ENCODE measurements at places on chromosomes 3 and 15.
A peak's percentile ranks its signal among the peaks of the same experiment; 100 is the strongest.

DNA sequence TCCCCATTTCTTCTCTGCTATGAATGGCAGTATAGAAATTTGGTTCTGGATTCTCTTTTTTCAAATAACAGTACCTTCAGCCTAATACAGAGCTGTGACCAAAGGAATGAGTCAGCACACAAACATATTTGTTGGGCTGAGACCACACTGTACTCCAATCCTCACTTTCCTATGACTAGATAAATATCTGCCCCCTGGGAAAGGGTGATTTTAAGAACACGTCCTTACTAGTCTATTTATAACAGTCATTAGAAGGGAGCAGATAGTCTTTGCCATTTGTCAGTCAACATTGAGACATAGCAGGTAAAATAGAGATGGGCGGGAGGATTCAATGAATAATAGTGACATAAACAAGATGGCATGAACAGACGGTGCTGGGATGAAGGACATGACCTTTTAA lies 461.3 kb downstream of the MCTP2 start:
- DNase-seq = no peak

- DNase-seq = peak; percentile 10
Observed at GRCh38 chr3:68876112-68876713, 56.1 kb downstream of the TAFA4 start.

- DNase-seq = no peak
Observed at GRCh38 chr3:132522353-132522752, 74.7 kb upstream of the ACKR4 start.

- DNase-seq = no peak
Observed at GRCh38 chr15:57171426-57171825, 204.9 kb upstream of the CGNL1 start.

GRCh38 chr15:76752549-76752948 lies 152.6 kb downstream of the SCAPER start:
- no peak for DNase-seq

GRCh38 chr3:72224804-72225509 lies 440.0 kb upstream of the PROK2 start:
- DNase-seq = no peak

GRCh38 chr3:118593277-118593670 lies 441.4 kb downstream of the IGSF11 start:
- no peak for DNase-seq

DNA sequence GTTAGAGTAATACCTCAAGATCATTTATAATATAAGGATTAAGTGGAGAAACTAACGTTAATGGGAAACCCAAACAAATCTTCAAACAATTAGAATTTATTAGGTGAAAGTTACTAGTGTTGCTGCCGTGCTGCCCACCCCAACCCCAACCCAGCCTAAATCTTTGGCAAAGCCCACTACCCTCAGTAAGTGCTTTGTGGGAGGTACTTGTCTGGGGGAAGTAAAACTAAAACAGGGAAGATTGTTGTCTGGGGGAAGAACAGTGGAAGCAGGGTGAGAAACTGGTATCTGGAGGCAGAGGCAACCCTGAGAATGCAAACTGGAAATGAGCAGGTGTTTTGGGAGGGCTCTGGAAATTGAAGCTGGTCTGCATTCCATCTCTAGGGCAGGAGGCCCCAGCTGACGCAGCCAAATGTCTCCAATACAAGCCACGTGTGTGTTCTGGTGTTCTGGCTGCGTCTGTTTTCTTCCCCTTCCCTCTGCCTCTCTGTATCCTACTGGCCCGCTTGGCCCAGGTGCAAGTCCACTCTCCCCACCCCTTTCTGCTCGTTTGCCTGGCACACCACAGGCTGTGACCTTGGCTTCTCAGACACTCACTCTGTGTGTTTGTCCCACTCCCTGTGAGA lies 32.7 kb downstream of the FEM1B start:
- no peak for DNase-seq

GRCh38 chr3:20007960-20008359 lies 4.1 kb downstream of the PP2D1 start:
- DNase-seq = no peak

GRCh38 chr3:12405432-12406272 lies 78.6 kb upstream of the TSEN2 start:
- DNase-seq = peak; percentile 48

- DNase-seq = no peak
Observed at GRCh38 chr15:27705056-27705455, 394.1 kb downstream of the OCA2 start.

- no peak for DNase-seq
Observed at GRCh38 chr3:172530101-172530561, 6.9 kb upstream of the TNFSF10 start.

GRCh38 chr3:54014067-54014466 lies 108.3 kb upstream of the CACNA2D3 start:
- no peak for DNase-seq

DNA sequence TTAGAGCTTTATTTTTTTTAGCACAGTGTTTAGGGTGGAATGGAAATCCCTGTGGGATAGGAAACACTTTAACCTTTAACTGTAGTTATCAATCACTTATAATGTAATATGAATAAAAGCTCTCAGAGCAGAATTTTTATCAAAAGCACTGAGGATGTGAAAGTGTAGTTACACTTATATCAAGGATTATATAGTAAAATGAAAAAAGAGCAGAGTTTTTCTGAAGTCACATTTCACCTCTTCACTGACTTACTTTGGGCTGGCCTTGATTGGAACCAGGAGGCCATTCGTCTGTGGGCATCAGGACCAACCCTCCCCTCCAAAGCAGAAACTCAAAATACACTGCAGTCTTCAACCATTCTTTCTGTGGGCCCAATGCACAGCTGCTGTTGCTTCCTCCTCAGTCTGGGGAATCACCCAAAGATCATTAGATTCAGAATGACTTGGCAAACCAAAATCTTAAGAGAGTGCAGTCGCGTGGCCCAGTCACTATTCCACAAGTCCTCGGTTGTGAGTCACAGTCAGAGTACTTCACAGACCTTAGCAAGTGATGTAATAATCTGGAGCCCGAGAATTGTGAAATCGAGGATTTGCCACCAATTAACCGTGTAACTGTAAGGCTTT lies 132.6 kb upstream of the COL8A1 start:
- DNase-seq = peak; percentile 59

GRCh38 chr15:39736412-39737195 lies 46.0 kb downstream of the FSIP1 start:
- no peak for DNase-seq

GRCh38 chr3:36729204-36730056 lies 34.9 kb downstream of the DCLK3 start:
- no peak for DNase-seq

- DNase-seq = no peak
Observed at GRCh38 chr3:59774634-59775033, 724.8 kb upstream of the CFAP20DC start.

DNA sequence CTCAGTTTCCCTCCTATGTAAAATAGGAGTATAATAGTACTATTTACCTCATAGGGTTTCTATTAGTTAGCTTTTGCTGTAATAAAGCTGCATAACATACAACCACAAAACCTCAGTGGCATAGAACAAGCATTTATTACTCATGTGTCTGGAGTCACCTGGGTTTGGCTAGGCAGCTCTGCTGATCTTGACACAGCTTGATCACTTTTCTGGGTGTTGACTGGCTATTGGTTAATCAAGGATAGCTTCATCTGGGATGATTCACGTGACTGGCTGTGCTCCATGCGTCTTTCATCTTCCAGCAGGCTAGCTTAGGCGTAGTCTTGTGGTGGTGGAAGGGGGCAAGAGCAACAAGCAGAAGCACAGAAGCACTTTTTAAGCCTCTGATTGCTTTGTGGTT lies 112.6 kb downstream of the SQOR start:
- DNase-seq = no peak

DNA sequence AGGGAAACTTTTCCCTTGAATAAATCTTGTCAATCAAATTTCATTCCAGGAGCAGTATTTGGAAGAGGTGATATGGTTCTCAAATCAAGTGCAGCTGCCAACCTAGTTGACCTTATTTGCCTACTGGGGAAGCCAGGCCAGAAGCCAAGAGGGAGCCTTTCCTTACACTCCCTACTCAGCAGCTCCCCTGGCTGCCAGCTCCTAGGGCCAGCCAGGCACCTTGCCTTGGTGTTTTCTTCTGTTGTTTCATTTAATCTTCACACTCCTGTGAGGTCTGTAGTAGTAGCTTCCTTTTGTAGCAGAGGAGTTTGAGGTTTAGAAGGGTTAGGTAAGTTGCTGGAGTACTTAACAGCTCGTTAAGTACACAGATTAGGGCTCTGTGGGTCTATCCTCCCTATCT lies 22.6 kb downstream of the MKRN2OS start:
- DNase-seq = no peak

- no peak for DNase-seq
Observed at GRCh38 chr15:91992945-91993344, 139.4 kb downstream of the SLCO3A1 start.

DNA sequence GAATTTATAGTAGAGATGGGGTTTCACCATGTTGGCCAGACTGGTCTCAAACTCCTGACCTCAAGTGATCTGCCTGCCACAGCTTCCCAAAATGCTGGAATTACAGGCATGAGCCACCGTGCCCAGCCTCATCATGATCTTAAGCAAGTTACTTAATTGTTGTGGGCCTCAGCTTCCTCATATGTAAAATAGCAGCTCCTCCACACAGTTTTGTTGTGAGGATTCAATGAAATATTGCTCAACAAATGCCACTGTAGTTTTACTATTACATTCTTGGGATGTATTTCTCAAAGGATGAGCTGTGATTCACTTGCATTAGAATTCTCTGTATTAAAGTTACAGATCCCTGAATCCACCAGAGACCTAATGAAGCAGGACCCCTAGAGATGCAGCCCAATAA lies 168.8 kb downstream of the ADAMTS9 start:
- DNase-seq = no peak

- no peak for DNase-seq
Observed at GRCh38 chr3:168863561-168863960, 767.8 kb upstream of the GOLIM4 start.

GRCh38 chr15:100058458-100058857 lies 283.3 kb downstream of the ADAMTS17 start:
- no peak for DNase-seq

DNA sequence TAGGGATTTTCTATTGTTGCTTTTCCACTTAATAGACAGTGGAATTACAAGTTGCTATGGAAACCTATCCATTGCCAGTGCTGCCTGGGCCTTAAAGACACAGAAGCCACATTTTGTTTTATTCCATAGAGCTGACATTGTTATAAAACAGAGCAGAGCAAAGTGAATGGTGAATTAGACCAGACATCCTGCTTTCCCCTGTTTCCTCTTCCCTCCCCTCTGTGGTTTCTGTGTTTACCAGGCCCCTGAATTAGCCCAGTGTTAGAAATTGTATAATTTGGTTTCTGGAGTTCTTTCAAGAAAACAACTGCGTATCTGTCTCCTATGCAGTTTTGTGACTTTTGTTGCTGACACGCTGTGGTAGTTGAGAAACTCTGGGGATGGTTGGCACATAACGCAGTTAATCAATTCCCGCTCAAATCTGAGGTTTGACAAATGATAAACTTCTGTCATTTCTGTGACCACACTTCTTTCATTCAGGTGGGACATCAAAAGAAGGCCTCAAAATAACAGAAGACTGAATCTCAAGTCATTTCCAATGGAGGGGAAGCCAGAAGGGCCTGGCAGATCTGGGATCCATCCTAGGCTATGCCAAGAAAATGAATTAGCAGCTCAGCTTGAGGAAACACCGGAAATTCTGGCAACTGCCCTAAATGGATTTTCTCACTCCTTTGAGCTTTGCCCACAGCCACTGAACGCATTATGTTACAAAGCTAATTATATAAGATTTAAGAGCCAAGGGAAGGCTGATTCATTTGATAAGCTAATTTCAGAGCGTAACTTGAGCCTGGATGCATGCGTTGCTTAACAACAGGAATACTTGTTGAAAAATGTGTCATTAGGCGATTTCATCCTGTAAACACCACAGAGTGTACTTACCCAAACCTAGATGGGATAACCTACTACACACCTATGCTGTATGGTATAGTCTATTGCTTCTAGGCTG lies 46.9 kb downstream of the NR1D2 start:
- no peak for DNase-seq

GRCh38 chr15:84659904-84660781 lies 2.1 kb upstream of the NMB start:
- no peak for DNase-seq

- peak; percentile 39 for DNase-seq
Observed at GRCh38 chr3:4825436-4826236, 153.6 kb upstream of the BHLHE40 start.

DNA sequence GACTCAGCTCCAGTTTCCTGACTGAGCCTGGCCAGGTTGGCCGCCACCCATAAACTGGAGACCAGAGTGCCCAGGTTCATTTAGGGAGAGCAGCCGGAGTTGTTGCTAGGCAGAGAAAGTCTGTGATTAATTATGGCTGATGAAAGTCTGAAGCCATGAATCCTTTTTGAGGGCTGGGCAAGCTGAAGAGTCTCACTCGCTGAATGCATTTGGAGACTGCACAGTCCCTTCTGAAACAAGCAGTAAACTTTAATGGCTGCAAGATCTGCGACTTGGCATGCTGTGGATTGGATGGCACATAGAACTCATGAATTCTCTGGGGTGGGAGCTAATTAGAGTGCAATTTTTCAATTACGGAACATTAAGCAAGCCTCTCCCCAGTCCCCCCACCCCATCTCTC lies 282.1 kb downstream of the RPLP1 start:
- DNase-seq = no peak

GRCh38 chr15:101131489-101132389 lies 120.1 kb downstream of the CHSY1 start:
- no peak for DNase-seq

GRCh38 chr3:29655015-29655747 lies 374.3 kb downstream of the RBMS3 start:
- DNase-seq = no peak

DNA sequence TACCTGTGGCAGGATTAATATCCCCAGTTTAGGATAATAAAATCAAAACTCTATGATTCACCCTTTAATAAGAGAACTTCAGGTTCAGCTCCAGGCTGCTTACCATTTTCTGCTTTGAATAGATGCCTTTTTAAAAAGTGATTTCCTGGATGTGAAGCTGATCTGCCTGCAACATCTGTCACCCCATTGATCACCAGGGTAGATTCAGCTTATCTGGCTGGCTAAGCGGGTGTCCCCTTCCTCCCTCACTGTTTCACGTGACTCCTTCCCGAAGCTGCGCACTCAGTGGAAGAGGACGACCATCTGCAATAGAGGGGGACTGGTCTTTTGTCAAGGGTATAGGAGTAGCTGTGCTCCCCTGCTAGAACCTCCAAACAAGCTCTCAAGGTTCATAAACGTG lies 128.1 kb downstream of the IL1RAP start:
- DNase-seq = no peak

DNA sequence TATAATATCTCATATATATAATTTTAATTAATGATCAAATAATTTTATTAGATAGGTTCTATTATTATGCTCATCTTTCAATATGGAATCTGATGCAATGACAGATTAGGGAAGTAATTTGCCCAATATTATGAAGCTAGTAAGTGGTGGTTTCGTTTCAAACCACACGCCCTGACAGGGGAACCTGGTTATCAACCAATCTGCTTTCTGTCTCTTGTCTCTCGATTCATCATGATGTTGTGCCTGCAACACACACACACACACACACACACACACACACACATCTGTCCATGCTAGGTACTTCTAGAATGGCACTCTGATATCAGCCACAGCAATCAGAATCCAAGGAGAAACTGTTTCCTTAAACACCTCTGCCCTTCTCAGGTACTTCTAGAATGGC lies 128.4 kb downstream of the ZBBX start:
- DNase-seq = no peak

Measured in CD4-positive, alpha-beta T cell treated with Interferon gamma for 1 hour (primary cell).